IMR-90 (cell line): ENCODE measurements at places on chromosomes 3 and 15. TPM values are rescaled to one million over a fixed set of nuclear protein-coding genes. Genes with fewer than 3 reads are reported as not detected.
A peak's percentile ranks its signal among the peaks of the same experiment; 100 is the strongest.

GRCh38 chr15:97461226-97461625, 499.3 kb upstream of the ARRDC4 start:
- H3K27ac ChIP-seq = no peak overlapping the region
- no peaks in the 10 kb centered on the region for H3K4me1 ChIP-seq
- no peak overlapping the region for H3K4me3 ChIP-seq
- DNase-seq = no peak
- no peaks in the 10 kb centered on the region for H3K27me3 ChIP-seq

- H3K4me3 ChIP-seq = peak within 1 kb of the TSS; percentile 46
- no peak within 1 kb of the TSS for H3K27ac ChIP-seq
- H3K4me1 ChIP-seq = peaks cover 2% of the 10 kb centered on the region; the same call in 1 of the 2 replicates
- 0 out of 2 replicates have a peak, but pooled peaks cover 2% of the 10 kb centered on the region for H3K36me3 ChIP-seq
- H3K27me3 ChIP-seq = no peaks in the 10 kb centered on the region
Observed at GRCh38 chr3:113441051-113441770, at the start of gene CFAP44. CFAP44 (minus strand) TSS chr3:113441493; CDS start chr3:113433664, 7,829 bp downstream.

DNA sequence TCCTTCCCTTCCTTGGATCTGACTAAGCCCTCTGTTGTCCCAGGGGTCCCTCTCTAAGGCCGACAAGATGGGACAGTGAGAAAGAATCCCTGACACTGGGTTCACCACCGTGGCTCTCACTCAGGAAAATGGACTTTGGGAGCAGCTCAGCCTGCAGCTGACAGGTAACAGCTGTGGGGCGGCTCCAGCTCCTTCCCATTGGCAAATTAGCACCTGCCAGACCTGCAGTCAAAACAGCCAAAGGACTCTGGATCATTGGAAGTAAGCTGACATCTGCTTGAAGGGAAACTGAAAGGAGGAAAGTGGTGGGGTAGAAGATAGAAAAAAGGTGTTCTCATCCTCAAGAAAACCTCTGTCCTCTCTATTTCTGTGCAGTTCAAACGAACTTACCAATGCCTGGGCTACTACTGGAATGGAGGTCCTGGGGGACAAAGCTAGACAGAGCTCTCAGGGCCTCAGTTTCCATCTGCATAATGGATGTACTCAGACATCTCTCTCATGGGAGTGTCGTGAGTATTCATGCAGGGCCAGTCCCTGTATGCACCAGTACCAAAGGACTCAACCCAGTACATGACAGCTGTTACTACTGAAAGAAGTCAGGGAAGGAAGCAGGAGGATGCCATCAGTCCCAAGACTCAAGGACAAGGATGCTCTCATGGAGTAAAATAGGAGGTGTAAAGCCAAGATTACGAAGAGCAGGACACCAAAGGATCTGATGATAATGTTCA, 53.6 kb upstream of the DCLK3 start:
- H3K4me1 ChIP-seq = no peaks in the 10 kb centered on the region
- no peaks in the 10 kb centered on the region for H3K36me3 ChIP-seq
- DNase-seq = no peak
- H3K27ac ChIP-seq = no peak overlapping the region
- peaks cover 19% of the 10 kb centered on the region; the same call in 1 of the 2 replicates for H3K27me3 ChIP-seq
- no peak overlapping the region for H3K4me3 ChIP-seq

The LARP6 gene
- polyA plus RNA-seq = 135 and 146 TPM in 2 replicates

The MNS1 gene
- polyA plus RNA-seq = 0.62 and 0.84 TPM in 2 replicates
